Stimulated activated CD8-positive, alpha-beta memory T cell treated with anti-CD3 and anti-CD28 coated beads, Interleukin-12 subunit alpha, Interleukin-12 subunit beta, amount 100 ng/mL, for 1 hour (primary cell): ENCODE measurements at places on chromosomes 2 and 18.
A peak's percentile ranks its signal among the peaks of the same experiment; 100 is the strongest.

GRCh38 chr2:8159211-8159965, 522.5 kb upstream of the ID2 start:
- no peak for DNase-seq

GRCh38 chr2:231531883-231532755, 1.9 kb upstream of the NMUR1 start:
- no peak for DNase-seq

GRCh38 chr18:58091099-58091611, 47.1 kb downstream of the NEDD4L start:
- DNase-seq = no peak

DNA sequence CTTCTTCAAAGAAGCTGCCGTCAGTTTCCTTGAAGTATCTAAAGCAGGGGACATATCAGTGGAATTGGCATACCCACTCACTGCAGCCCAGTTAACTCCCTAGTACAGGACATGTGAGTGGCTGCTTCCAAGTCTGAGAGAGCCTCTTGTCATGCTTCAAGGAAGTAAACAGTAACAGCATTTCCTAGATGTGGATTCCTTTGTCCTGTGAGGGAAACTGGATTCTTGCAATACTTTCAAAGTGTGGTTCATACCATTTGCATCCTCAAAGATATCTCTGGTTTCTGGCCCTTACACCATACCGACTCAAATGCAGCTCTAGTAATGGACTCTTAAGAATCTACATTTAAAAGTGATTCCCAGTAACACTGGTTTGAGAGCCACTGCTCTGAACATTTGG, 87.2 kb downstream of the ESCO1 start:
- no peak for DNase-seq

GRCh38 chr18:1045658-1046057, 141.0 kb downstream of the ADCYAP1 start:
- no peak for DNase-seq

DNA sequence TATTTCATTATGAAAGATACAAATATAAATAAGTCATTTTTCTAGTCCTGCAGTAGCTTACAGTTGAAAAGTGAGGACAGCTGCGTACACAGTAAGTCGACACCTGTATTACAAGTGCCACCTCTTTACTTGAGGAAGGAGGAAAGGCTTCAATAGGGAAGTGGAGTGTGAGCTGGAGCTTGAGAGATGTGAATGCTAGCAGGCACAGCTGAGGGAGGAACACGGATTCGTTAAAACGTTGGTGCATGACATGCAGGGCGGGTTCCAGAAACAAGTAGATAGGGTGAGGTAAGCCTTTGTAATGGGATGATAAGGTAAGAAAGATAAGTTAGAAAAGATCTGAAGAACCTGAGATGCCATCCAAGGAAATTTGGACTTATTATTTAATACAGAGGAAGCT, 98.1 kb upstream of the CSRNP3 start:
- DNase-seq = no peak

DNA sequence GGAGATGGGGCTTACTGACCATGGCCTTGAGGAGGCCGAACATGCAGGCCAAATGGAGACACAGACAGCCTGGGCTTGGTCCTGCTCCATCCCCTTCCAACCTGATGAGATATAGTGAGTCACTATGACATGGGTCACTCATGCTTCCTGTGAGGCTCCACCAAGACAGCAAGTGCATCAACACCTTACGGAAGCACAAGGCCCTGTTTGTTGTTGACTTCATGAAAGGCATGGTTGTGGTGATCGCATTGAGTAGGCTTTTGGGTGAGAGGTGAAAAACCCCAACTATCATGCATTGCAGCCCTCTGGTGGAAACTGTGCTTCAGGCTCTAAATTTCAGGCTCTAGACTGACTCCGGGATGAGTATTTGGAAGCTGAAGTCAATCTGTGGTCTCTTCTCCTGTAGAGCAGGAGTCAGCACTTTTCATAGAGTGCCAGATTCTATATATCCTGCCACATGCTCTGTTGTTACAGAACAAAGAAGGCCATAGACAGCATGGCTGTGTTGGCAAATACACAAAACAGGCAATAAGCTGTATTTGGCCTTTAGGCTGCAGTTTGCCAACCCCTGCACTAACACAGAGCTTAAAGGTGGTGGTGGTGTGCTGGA, 10.1 kb downstream of the IL37 start:
- DNase-seq = no peak

DNA sequence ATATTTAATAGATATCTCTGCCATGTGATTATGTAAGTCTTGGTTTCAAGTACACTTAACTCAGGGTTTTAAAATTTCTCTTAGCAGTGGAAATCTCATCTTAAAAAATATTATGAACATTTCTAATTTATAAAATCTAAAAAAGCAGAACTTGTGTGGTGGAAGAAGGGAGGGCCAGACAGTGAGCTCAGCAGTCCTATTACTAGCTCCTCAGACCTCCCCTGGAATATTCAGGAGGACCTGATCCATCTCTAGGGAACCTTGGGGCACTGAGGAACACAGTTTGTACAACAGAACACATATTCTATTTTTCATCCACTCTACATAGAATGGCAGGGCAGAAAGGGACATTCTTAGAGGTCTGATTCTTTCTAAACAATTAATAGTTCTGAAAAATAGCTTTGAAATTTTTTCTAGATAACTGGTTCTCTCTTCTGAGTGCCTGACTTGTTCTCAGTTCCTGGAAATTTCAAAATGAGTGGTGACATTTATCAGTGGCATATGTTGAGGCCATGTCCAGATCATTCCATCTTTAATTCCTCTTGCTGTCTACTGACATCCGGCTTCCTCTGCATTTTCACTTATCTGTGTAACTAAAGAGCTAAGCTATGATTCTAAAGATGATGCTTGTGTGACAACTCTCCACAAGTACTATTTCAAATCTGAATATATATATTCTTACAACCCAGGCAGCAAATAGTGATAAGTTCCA, 8.2 kb upstream of the MAP4K4 start:
- DNase-seq = no peak

GRCh38 chr2:147382322-147382948, 462.4 kb upstream of the ACVR2A start:
- DNase-seq = no peak

DNA sequence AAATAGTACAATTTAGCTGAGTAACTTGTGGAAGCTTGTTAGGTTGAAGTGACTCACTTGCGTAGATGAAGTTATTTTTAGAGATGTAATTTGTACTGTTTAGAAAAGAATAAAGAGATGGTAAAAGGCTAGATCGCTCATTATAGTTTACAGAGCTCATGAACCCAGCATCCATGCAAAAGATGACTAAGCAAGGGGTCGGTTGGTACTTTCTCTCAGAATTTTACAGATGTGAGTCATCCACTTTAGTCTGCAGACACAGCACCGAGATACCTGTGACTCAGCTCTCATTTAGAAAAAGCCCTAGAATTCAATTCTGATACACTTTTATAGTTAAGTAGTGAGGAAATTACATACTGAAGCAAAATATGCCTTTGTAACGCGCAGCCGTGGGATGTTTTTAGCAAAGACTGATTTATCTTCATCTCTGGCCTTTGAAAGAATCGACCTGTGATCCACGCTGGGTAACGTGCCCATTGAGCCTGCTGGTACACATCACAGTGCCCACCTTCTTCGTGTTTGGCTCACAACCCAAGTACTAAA, 116.5 kb upstream of the FOSL2 start:
- no peak for DNase-seq

- DNase-seq = no peak
These were observed 36.8 kb downstream of the TRIP12 start for GRCh38 chr2:229884775-229885699.

- no peak for DNase-seq
These were observed 253.4 kb downstream of the HDAC4 start for GRCh38 chr2:239147376-239147775.

DNA sequence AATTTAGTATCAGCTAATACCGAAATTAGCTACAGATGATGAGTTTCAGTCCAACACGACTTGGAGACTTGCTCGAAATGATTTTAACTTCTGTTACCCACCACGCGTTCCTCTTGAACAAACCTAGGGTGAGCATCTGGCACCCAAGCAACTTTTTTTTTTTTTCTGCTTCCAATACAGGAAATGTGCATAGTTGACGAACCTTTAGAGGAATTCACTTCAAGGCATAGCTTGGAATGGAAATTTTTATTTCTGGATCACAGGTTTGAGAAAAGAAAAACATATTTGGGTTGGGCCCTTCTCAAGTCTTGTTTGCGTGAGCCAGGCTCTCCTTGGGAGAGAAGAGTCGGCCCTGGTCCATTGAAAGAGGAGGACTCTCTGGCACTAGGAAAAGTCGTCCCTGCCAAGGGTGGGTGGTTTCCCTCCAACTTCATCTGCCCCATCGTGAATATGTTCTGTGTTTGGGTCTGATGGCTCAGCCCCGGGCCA, 37.4 kb upstream of the RPL31 start:
- no peak for DNase-seq

DNA sequence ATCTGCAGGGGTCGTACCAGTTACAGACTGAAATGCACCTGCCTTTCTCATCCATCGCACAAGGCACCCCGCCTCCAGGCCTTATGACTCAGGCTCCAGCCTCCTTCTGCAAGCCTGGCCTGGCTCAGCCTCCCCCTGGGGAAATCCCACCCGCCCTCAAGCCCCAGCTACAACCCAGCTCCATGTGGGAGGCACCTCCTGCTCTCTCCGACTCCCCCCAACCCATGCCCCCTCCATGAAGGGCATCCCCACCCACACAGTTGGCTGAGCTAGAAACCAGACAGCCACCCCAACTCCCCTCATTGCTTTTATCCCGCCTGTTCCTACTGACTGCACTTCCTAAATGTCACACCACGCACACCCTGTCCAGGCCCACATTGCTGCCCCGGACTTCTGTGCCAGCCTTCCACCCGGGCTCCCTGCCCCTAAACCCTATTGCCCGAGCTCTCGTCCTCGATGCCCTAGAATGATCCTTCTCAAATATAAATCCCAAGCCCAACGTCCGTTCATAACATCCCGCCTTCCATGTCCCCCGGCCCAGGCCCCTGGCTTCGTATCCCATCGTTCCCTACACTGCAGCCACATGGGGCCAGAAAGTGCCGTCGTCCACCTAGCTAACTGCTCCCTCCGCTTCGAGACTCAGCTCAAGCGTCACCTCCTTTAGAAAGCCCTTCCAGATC, 9.9 kb downstream of the DNMT3A start:
- no peak for DNase-seq

- DNase-seq = no peak
These were observed 58.7 kb upstream of the STAM2 start for GRCh38 chr2:152234277-152234676.

- DNase-seq = no peak
These were observed 4.8 kb downstream of the LIPT1 start for GRCh38 chr2:99159594-99159993.

GRCh38 chr18:48667276-48668254, 128.7 kb downstream of the CTIF start:
- DNase-seq = no peak

GRCh38 chr18:3593381-3593903, 143.5 kb downstream of the TGIF1 start:
- DNase-seq = no peak

DNA sequence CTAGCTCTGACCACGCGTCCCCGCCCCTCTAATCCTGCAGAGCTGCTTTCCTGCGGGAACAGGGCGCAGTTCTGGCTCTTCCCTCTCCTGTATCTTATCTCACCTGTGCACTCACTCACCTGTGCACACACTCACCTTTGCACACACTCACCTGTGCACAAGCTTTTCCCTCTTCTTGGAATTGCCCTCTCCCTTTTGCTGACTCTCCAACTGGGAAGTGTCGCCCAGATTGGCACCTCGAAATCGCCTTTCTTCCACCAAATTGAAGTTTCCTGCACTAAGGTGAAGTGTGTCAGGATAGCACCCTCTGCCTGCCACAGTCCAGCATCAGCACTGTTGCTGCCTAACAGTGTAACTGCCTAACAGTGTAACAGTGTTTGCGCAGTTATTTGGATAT, 566 bp upstream of the CMPK2 start:
- DNase-seq = peak; percentile 40

- DNase-seq = no peak
These were observed 75.0 kb upstream of the RBM44 start for GRCh38 chr2:237723602-237724001.

- DNase-seq = no peak
These were observed 126.8 kb downstream of the MARCHF4 start for GRCh38 chr2:216245391-216245975.

DNA sequence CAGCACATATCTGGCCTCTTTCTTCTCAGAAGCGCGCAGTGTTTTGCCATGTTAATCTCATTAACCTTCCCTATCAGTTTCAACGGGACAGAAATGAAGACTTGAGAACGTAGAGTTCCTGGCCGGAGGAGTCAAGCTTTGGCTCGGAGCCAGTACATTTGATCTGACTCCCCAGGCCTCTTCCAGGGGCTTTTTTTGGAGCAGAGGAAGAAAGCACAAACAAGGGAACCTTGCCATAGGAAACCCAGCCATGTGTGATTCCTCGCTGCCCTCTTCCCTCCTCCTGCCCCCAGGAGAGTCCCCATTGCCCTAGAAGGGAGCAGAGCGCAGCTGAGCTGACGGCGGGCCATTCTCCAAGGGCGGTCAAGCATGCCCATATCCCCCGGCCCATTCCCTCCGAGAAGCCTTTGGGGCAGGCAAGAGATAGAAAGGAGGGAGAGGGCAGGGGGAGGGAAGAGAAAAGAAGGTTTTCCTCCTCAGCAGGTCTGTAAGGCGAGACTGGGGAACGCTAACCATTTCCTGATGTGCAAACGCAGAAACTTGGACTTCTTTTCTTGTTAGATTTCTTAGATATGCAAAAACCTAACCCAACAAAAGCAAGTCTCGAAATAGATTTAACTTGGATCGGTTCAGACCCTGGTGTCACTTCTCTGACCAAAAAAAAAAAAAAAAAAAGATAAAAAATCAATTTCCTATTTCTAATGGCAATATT, 63.7 kb upstream of the POU3F3 start:
- no peak for DNase-seq

DNA sequence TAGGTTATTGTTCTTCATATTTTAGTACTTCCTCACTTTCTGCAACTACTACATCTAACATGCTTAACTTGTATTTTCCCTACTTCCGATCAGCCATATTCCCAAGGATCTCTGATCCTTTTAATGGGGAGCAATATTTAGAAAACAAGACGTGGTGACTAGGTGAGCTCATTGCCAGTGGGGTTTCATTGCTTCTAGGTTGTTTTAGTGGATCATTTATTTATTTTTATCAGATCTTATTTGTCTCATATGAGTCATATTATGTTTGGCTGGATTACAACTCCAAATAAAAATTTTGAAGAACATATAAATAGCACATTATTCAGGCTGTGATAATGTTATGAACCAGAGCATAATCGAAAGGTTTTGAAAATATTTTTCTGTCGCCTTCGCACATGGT, 480.9 kb upstream of the TMEFF2 start:
- no peak for DNase-seq

DNA sequence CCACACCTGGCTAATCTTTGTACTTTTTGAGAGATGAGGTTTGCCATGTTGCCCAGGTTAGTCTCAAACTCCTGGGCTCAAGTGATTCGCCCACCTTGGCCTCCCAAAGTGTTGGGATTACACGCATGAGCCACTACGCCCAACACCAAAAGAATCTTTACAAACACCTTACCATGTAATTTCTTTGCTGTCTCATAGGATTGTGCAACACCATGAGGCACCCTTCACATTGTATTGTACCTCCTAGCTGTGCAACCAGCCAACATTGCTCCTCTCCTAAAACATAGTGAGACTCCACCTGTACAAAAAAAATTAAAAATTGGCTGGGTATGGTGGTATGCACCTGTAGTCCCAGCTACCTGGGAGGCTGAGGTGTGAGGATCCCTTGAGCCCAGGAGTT, 3.1 kb upstream of the MFSD6 start:
- DNase-seq = no peak

GRCh38 chr18:66749481-66750035, 145.7 kb upstream of the CDH19 start:
- no peak for DNase-seq
